ENCODE measurements at places on chromosomes 7 and 10.

- no peak for DNase-seq
Measured at GRCh38 chr7:35991511-35992232, 161.4 kb upstream of the EEPD1 start.

GRCh38 chr10:126373972-126374371 is 14.3 kb downstream of the ADAM12 start:
- DNase-seq, result no peak

GRCh38 chr10:71840958-71841335 is 10.1 kb downstream of the PSAP start:
- no peak for DNase-seq

GRCh38 chr7:37690206-37690605 is 6.6 kb downstream of the GPR141 start:
- no peak for DNase-seq

- no peak for DNase-seq
Measured at GRCh38 chr7:111730476-111731300, 168.4 kb upstream of the IMMP2L start.

GRCh38 chr10:48742891-48743860 is 58.5 kb downstream of the WDFY4 start:
- no peak for DNase-seq

- no peak for DNase-seq
Measured at GRCh38 chr7:99090771-99091542, 53.0 kb downstream of the SMURF1 start.

- DNase-seq, result no peak
Measured at GRCh38 chr7:3695602-3696001, 394.6 kb downstream of the SDK1 start.

- DNase-seq, result no peak
Measured at GRCh38 chr10:17286562-17287550, 58.8 kb downstream of the VIM start.

DNA sequence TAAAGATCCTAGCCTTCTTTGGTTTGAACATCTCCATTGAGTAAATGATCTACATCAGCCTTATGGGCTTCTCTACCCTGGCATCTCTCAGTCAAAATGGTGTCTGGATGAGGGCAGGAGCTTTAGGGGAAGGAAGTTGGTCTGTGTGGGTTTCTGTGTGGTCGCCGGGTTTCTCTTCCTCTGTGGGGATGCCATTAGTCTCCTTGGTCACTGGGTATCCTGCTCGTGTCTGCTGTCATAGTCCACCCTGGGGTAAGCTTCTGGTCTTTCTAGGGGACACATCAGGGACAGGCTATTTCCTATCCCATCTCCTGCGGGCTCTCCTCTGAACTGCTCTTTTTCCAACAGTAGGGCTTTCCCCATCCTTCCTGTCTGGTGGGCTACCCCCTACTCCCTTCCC is 150.3 kb upstream of the NPY start:
- no peak for DNase-seq

- no peak for DNase-seq
Measured at GRCh38 chr7:72709909-72710308, 118.1 kb downstream of the TYW1B start.

DNA sequence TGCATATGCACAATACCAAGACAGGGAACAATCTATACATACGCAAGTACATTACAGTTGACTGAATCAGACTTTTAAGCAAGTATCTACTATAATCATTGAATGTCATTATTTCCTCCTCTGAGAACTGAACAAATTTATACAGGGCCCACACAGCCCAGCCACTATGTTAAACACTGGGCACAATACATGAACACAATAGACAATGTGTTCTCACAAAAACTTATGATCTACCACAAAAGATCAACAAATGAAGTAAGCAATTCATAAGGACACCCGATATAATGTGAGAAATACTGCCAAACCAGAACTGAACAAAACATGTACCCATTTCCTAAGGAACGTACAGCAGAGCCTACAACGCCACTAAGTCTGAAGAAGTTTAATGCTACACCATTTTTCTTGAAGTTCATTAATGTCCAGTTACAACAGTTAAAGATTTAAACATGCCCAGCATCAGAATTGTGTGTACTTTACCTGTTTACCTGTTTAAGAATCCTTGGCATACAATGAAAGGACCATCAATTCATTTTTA is 31.5 kb downstream of the SHTN1 start:
- no peak for DNase-seq

- no peak for DNase-seq
Measured at GRCh38 chr10:79244841-79245504, 102.3 kb upstream of the PPIF start.

DNA sequence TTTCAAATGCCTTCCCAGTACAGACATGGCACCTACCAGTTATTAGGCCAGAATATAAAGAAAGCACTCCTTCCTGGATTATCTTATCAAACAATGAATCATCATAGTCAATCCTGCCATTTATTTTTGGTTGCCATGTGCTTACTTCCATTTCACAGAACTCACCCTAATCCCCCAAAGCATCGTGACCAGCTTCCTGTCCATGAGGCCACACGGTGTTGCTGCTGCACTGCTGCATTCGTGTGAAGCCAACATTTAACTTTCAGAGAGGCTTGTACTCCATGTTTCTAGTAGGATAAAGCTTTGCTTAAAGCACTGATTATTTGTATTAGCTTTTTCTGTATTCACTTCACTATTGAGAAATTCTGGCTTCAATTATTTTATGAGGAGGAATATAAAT is 14.4 kb downstream of the COL28A1 start:
- DNase-seq, result no peak

GRCh38 chr7:15891151-15891881 is 204.8 kb upstream of the MEOX2 start:
- no peak for DNase-seq

DNA sequence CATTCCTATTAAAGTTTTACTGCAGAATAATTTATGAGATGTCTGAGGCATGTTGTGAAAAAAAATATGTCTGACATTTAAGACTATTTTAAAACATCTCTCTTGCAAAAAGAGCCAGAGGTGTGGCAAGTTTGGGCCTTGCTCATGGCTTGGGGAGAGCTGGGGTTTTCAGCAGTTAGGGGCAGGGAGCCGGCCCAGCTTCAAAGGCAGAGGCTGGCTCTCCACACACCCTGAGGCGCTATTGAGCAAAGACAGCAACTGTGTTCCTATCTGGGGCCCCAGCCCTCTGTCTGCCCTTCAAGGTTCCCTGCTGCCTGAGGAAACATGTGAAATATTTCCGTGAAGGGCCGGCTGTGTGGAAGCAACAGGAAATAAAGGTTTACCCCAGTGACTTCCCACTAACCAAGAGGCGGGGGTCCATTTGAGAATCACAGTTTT is 94.0 kb downstream of the SORBS1 start:
- DNase-seq, result no peak

DNA sequence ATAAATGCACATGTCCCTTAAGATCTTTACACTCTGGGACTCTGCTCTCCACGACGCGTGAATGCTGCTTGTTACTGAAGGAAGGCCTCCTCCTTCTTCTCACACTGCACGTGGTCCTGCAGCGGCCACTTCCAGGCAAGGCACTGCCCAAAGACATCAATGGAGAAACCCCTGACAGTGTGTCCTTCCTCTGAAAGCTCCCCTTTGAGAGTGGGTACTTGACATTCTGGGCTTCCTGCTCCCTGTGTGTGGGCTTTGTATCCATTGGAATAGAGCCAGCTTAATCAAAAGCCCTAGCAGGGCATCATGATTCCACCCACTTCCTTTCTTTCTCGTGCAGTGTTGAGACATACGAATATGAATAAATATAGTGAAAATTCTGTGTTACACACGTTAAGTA is 69.7 kb upstream of the STK17A start:
- DNase-seq, result no peak

GRCh38 chr7:17301471-17302456 is 3.3 kb downstream of the AHR start:
- no peak for DNase-seq

DNA sequence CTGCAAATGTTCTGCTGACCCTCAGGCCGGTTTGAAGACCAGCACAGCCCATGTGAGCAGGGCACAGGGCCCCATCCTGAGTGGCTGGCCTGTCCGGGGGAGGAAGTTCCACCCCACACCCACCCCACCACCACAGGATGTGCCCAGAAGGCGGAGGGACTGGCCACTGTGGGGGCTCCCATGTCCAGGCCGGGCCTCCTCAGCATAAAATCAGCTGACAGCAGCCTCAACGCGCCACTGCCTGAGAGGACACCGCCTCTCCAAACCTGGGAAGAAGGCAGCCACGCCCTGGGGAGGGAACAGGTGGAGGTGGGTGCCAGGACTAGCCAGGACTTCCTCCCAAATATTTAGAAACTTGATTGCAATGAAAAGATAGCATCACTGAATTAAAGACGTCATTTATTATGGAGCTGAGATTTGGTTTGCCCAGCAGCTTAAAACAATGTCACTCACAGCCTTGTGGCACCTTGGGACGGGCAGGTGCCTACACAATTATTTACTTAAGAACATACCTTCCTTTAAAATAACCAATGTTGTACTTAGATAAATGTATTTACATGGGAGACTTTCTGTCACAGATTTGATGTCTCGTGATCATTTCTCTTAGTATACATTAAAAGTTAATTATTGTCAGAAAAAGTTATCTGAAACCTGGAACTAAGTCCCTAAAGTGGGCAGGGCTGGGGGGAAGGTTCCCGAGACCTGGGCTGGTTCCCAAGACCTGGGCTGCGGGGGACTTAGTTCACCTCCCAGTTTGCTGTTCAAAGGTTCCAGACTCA is 27.3 kb upstream of the FAM20C start:
- no peak for DNase-seq

All from keratinocyte (primary cell).